ENCODE measurements at places on chromosomes 13 and 19. TPM values are rescaled to one million over a fixed set of nuclear protein-coding genes. Genes with fewer than 3 reads are reported as not detected.

Gene ZNF614
- total RNA-seq: 13.4 TPM

Gene SHISA7
- not detected for total RNA-seq

Gene NOTCH3
- total RNA-seq: 14.4 TPM

Gene BRD4
- total RNA-seq: 32.1 TPM

Gene USHBP1
- total RNA-seq: not detected

Gene FFAR2
- total RNA-seq: not detected

All from hair follicle dermal papilla cell (primary cell).